Liver (tissue), 10 donors: ENCODE measurements at places on chromosomes 1 and 21. TPM values are rescaled to one million over a fixed set of nuclear protein-coding genes. Genes with fewer than 3 reads are reported as not detected.

Gene CD52
- 1.7 TPM for total RNA-seq

Gene RAP1GAP
- total RNA-seq, result 23.1 TPM

Gene OR10J1
- total RNA-seq, result not detected

Gene FLG2
- not detected for total RNA-seq

Gene SMIM1
- total RNA-seq, result 1.8 TPM

Gene HMGN2
- total RNA-seq, result 218 TPM

Gene NUDT4B
- total RNA-seq, result 5.5 TPM

Gene SHE
- total RNA-seq, result 5.9 TPM

Gene BARHL2
- total RNA-seq, result not detected

Gene UTS2
- 0.28 TPM for total RNA-seq

Gene SLFNL1
- 0.09 TPM for total RNA-seq

- peak; percentile 43 for DNase-seq
Measured at GRCh38 chr1:54323324-54323739, 82.9 kb downstream of the SSBP3 start.

DNA sequence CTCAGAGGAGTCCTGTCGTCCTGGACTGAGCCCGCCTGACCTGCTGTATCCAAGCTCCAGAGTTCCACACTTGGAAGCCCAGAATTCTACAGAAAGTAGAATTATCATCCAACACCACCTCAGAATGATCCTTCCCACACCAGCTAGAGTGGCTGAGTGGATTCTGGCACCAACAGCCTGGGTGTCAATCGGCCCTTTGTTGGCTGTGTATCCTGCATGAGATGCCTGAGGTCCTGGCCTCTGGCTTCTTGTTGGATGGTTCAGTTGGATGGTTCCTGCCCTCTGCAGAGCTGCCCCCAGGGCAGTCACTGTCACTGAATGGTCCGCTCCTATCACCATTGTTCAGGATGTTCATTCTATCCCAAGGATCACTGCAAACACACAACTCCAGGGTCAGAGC lies 49.8 kb downstream of the PGBD5 start:
- DNase-seq, result no peak

DNA sequence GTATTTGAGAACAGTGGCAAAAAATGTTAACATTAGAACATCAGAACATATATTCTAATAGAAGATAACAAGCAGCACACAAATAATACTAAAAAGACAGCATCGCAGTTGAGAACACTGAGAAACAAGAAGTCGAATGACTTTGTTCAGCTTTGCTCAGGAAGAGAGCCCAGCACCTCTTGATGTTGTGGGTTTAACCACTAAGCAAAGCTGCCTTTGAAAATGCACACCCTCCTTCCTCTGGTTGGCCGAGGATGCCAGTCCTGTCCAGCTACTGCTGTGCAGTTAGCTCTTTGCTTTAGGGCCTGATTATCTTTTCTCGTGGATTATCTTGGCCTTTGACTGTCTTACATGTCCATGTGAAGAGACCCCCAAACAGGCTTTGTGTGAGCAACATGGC lies 60.5 kb downstream of the SPATA46 start:
- no peak for DNase-seq

GRCh38 chr1:212106286-212106792 lies 70.8 kb downstream of the DTL start:
- no peak for DNase-seq

DNA sequence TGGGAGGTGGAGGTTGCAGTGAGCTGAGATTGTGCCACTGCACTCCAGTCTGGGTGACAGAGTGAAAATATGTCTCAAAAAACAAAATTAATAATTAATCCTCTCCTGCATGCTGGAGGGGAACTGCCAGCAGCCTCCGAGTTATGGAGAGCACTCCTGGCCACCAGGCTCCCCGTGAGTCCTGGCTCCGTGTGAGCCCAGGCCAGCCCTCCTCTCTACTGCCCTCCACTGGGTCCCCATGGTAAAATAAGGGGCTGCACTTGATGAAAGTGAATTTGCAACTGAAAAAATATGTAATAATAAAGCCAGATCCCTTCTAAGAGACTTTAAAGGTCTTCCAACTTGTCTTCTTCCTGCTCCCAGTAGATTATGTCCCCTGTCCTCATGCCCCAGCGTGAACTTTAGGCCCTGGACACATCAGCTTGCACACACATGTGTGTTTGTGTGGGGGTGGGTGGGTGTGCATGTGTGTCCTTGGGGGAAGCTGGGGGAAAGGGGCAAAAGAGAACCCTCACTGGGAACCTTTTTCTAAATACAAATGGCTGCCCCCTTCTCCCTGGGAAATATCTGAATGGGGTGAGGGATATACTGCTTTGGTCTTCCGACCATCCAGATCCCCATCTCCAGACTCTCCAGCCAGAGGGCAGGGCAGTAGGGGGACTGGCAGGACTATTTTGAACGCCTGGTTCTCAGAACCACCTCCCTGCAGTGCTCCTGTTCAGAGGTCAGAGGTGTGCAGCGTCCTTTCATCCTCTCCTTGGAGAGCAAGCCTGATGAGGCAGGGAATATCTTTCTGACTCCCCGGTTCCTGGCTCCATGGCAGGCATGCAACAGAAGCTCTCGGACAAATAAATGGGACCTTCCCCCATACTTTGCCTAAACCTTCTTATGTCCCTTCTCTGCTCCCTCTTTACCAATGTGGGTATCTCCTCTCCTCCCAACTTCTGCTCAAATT lies 26.2 kb downstream of the NEK2 start:
- peak; percentile 69 for DNase-seq

DNA sequence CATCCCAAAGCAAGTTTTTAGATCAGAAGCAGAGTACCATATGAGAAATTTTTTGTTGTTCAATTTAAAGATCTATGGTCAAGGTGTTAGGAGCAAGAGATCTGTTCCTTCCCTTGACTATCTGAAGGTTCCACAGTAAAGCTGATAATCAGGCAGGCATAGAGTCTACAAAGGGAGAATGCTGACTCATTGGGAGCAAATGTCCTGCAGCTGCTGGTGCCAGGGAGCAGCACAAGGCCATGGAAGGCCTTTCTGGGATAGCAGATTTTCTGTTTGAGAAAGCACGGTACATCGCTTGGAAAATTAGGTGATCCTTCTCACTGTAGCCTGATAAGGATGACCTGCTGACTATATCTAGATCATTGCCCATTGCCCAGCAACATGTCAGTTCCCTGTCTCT lies 210.1 kb upstream of the C1orf87 start:
- no peak for DNase-seq

- no peak for DNase-seq
Measured at GRCh38 chr1:239616673-239617072, 230.3 kb downstream of the CHRM3 start.

GRCh38 chr1:180503280-180503862 lies 994 bp upstream of the ACBD6 start:
- DNase-seq, result no peak

GRCh38 chr1:168656485-168656884 lies 72.5 kb downstream of the DPT start:
- DNase-seq, result no peak

DNA sequence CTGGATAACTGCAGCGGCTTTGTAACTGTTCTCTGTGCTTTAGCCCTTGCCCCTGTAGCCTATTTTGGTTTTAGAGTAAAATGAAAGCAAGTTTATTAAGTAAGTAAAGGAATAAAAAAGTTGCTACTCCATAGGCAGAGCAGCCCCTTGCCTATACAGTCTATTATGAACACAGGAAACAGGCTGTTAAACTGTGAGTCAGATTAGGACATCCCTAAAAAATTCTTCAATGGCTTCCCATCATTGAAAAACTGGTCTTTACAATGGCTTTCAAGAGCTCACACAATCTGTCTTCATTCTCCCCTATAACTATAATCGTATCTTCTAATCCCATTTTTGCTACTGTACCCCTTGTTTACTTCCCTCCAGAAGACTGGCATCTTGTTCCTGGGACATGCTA lies 43.0 kb downstream of the ATG4C start:
- no peak for DNase-seq

- DNase-seq, result no peak
Measured at GRCh38 chr1:154988058-154988954, 5.1 kb upstream of the LENEP start.

GRCh38 chr1:74728736-74729135 lies 4.1 kb downstream of the CRYZ start:
- DNase-seq, result no peak

GRCh38 chr1:67789551-67789950 lies 43.7 kb downstream of the GNG12 start:
- DNase-seq, result no peak

DNA sequence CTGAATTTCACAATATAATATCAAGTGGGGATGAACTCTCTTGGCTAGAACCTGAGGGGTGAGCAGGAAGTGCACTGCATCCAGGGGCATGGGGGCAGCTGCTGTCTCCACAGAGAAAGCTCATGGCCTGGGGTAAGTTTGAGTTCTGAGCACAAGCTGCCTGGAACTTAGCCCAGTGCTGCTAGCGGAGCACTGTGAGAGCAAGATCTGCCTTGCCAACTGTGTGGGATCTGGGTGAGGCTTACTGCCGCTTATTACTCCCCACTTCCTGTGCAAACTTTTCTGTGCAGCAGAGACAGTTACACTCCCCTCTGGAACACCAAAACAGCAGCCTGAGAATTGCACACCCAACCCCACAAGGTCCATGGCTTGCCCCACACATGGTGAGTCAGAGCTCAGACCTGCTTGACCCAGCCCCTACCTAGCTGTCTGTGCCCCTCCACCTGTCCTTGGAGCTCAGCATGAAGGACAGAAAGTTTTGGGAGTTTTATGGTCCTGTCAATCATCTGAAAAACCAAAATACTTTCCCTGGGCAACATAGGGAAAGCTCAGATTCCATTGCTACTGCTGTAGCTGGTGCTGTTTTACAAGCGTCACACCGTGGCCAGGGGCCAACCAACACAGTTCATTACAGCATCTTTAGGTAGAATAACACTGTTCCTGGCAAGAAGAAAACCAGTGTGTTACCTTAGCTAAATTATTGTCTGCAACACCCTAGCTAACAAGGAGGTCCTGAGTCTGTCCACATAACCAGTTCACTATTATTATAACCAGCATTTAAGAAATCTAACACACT lies 762.1 kb upstream of the NEGR1 start:
- DNase-seq, result no peak

DNA sequence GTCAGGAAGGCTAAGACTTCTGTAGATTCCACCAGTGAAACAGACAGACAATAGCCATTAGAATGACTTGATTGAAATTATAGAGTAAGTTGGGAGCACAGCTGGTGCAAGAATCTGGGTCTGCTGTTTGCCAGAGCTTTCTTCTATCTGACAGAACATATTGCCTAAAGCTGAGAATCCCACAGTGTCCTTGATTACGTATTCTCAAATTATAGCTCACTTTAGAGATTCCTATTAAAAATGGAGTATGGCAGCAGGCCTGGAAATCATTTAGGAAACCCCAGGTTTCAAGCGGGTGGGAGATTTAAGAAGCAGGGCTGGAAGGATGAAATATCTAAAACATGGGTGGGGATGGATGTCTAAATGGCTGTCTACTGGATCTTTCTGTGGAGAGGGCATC lies 639.7 kb upstream of the CXADR start:
- DNase-seq, result no peak

DNA sequence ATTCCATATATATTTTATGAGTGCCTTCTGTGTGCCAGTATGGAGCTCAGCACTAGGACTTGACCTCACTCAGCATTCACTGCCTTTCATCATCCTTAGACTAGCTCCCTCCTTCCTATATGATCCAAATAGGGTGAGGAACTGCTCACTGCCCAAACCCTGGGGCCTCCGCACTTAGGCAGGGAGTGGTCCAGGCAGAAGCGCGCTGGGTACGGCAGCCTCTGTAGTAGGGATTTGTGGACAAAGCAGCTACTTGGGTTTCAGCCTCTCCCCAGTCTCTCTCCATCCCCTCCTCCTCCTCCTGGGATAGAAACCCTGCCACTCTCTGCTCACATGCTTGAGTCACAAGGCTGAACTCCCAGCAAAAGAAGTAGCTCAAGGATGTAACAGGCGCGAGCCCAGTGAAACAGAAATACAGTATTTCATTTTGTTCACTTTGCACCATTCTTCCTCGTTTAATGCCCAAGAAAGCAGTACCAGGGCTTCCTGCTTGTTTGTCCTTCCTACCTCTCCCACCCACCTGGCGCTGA lies 32.9 kb downstream of the PLEKHA6 start:
- no peak for DNase-seq

DNA sequence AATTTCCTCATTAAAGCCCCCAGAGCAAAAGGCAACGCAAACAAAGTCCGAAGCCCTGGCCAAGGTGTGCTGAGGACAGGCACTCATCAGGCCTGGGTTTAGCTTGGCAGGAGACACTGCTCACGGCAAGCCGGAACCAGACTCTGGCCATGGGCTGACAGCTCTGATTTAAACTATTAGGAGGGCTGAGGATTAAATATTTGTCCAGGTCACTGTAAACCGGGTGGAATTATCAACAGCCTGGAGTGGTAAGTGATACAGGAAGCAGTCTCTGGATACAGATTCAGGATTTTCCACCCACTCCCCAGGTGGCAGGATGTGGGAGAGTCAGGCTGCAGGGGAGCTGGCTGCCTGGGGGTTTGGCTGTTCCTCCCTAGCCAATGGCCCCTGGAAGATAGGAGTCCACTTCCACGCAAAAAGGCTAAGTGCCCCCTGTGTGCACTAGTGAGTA lies 42.4 kb downstream of the SLC66A1 start:
- DNase-seq, result no peak

GRCh38 chr1:224434691-224435317 lies at the start of gene WDR26:
TSS of gene WDR26 (minus strand) at chr1:224434797.
- DNase-seq, result peak; percentile 83

DNA sequence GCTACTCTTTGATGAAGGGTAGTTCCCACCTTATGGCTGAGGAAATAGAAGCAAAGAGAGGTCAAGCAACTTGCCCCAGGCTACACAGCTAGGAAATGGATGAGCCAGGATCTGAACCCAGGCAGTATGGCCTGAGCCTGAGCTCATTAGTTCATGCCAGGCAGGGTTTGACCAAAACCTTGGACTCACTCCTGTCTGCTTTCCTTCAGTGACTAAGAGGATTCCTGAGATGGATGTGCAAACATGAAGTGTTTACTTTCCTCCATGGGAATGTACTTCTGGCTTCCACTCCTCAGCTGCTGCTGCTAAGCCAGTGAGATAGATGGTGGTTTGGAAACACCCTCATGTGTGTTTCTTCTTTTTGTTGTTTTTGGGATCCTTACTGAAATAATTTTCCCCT lies 35.1 kb upstream of the ERRFI1 start:
- no peak for DNase-seq

DNA sequence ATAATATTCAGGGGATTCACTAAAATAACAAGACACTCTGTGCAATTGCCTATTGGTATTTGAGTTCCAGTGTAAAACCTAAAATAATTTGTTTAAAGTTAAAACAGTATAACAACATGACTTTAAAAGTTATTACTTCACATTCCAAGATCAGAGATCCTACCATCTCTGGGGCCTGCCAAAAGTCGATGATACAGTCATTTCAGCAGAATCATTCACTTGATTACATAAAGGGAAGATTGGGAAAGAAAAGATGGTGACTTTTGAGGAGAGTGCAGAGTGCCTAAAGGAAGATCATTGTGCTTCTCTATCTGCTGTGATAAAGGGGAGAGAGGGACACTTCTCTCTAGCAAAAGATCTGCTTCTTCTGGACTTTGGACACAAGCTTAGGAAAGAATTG lies 784.4 kb upstream of the ADGRL4 start:
- no peak for DNase-seq
